Mesothelial cell of epicardium (in vitro differentiated cells): ENCODE measurements at places on chromosomes 1 and 21.

DNA sequence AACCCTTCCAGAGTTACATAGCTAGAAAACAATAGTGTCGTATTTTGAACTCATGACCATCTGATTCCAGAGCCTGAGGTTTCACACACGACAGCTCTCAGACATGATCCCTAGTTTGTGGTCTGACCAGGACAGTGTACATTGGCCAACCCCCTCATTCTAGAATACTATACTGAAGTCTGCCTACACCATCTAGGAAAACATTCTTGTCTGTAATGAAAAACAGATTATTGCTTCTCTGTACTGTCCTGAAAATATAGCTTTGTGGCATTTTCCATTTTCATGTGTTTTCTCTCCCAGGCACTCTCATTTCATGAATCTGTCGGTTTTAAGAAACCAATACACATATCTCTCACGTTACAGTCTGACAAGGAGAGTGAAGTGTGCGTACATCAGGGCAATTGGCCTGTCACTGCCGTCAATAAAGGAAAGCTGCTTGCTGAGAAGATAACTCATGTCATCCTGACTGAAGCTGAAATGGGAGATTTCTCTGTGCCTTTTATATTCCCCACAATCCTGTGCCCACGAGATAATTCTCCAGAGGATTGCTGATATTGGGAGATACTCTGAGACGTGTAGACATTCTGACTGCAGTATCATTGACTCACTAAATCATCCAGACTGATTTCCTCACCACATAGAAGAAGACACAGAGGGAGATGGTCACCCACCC is 585.6 kb downstream of the PLPP3 start:
- no peaks in the 10 kb centered on the region for H3K27me3 ChIP-seq
- H3K4me3 ChIP-seq, result no peak overlapping the region
- no peak overlapping the region for H3K27ac ChIP-seq
- DNase-seq, result no peak
- peaks cover 9% of the 10 kb centered on the region for H3K4me1 ChIP-seq

GRCh38 chr1:29698033-29698432 is 461.7 kb downstream of the PTPRU start:
- H3K4me3 ChIP-seq, result no peak overlapping the region
- no peaks in the 10 kb centered on the region for H3K4me1 ChIP-seq
- H3K36me3 ChIP-seq, result no peaks in the 10 kb centered on the region

DNA sequence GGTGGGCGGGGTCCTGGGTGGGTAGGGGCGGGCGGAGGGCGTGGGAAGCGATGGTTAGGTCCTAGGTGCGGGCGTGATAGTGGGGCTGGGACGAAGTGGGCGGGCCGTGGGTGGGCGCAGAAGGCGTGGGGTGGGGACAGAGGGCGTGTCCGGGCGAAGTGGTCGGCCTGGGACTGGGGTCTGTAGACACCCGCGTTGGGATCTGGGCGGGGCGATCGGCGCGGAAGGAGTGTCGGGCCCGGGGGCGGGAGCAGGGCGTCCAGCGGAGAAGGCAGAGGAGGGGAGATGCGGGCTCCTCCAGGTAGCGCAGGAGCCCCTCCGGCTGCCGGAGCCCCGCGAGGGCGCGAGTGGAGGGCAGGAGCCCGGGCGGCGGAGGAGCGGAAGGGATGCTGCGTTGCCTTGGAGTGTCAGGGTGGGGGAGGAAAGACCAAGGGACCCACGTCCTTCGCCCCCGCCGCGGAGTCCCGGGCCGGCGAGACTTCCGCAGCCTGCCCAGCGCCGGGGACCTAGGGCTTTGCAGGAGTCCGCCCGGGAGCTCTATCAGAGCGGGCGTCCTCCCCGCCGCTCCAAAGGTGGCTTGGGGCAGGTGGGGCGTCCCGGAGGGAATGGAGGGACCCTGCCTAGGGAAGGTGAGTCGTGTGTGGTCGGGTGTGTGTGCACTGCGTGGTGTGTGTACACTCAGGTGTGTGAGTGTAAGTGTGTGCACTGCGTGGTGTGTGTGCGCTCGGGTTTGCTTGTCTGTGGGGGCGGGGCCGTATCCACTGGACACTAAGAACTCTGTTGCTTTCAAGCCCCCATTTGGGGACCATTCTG is 27.0 kb upstream of the PRSS38 start:
- H3K4me3 ChIP-seq, result peak overlapping the region; percentile 78
- peaks cover 46% of the 10 kb centered on the region for H3K4me1 ChIP-seq
- peak overlapping the region; percentile 71 for H3K27ac ChIP-seq
- peak; percentile 85 for DNase-seq

GRCh38 chr21:42193131-42193671 is 25.7 kb upstream of the ABCG1 start:
- H3K36me3 ChIP-seq, result no peaks in the 10 kb centered on the region
- peaks cover 11% of the 10 kb centered on the region for H3K27me3 ChIP-seq
- no peak overlapping the region for H3K27ac ChIP-seq
- H3K4me3 ChIP-seq, result no peak overlapping the region
- H3K4me1 ChIP-seq, result peaks cover 25% of the 10 kb centered on the region
- no peak for DNase-seq

- H3K27me3 ChIP-seq, result peaks cover 63% of the 10 kb centered on the region
- H3K4me1 ChIP-seq, result no peaks in the 10 kb centered on the region
- no peak overlapping the region for H3K4me3 ChIP-seq
- no peak overlapping the region for H3K27ac ChIP-seq
- DNase-seq, result no peak
- H3K36me3 ChIP-seq, result no peaks in the 10 kb centered on the region
Observed at GRCh38 chr21:36627242-36627641, 71.7 kb upstream of the SIM2 start.

- H3K36me3 ChIP-seq, result no peaks in the 10 kb centered on the region
- no peak for DNase-seq
- H3K4me1 ChIP-seq, result peaks cover 4% of the 10 kb centered on the region
Observed at GRCh38 chr1:69082312-69082711, 485.4 kb upstream of the LRRC7 start.

DNA sequence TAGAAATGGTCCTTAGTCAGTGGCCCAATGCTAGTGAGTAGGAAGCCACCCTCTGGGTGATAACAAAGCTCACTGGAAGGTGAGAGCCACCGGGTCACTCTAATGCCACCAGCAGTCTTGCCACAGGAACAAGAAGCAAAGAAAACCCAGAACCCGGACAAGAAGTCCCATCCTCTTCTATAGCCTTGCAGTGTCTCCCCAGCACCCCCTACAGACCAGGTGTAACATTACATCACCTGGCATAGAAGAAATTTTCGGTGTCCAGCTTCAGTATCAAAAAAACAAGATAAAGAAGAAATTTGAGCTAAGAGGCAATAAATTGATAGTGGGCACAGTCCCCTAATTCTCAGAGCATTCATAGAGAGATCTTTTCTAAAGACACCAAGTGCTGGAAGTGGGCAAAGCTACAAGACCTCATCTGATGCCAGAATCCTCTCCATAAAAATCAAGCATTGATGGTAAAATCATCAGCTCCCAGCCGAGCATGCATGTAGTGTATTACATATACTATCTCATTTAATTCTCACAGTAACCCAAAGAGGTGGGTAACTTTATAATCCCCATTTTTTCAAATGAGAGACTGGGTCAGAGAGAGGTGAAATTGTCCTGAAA is 491.0 kb downstream of the MATN1 start:
- no peaks in the 10 kb centered on the region for H3K36me3 ChIP-seq
- no peak overlapping the region for H3K27ac ChIP-seq
- no peak overlapping the region for H3K4me3 ChIP-seq

DNA sequence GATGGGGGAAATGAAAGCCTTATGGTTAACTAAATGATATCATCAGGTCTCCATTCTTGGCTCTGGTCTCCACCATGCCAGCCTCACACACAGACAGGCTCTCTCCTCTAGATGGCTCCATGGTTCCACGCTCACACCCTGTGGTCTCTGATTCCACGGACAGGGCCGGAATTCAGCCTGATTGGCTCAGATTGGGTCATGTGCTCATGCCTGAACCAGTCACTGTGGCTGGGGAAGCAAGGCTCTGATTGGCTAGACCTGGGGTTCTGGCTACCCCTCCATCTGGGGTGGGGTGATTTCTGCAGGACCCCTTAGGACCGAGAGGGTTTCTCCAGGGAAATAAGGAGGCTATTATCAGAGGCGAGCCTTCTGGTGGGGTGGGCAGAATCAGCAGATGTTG is 277.0 kb downstream of the PTPRU start:
- H3K36me3 ChIP-seq, result no peaks in the 10 kb centered on the region
- H3K27me3 ChIP-seq, result peaks cover 76% of the 10 kb centered on the region
- no peak overlapping the region for H3K4me3 ChIP-seq
- DNase-seq, result no peak
- no peak overlapping the region for H3K27ac ChIP-seq

- H3K27me3 ChIP-seq, result no peaks in the 10 kb centered on the region
- H3K4me1 ChIP-seq, result peaks cover 30% of the 10 kb centered on the region
- DNase-seq, result peak; percentile 95
Observed at GRCh38 chr1:23168445-23169194, at the start of gene LUZP1. Gene LUZP1 (minus strand): TSS chr1:23168856.

GRCh38 chr1:226810681-226811080 is 59.7 kb upstream of the PSEN2 start:
- H3K27ac ChIP-seq, result no peak overlapping the region
- no peaks in the 10 kb centered on the region for H3K27me3 ChIP-seq

- no peak for DNase-seq
- H3K36me3 ChIP-seq, result no peaks in the 10 kb centered on the region
- no peak overlapping the region for H3K27ac ChIP-seq
- no peaks in the 10 kb centered on the region for H3K27me3 ChIP-seq
Observed at GRCh38 chr1:115879977-115880376, 39.1 kb upstream of the NHLH2 start.

- H3K4me3 ChIP-seq, result no peak overlapping the region
- no peaks in the 10 kb centered on the region for H3K36me3 ChIP-seq
- no peak overlapping the region for H3K27ac ChIP-seq
- H3K4me1 ChIP-seq, result peaks cover 7% of the 10 kb centered on the region
- DNase-seq, result no peak
Observed at GRCh38 chr1:153723687-153724086, 4.2 kb upstream of the INTS3 start.

DNA sequence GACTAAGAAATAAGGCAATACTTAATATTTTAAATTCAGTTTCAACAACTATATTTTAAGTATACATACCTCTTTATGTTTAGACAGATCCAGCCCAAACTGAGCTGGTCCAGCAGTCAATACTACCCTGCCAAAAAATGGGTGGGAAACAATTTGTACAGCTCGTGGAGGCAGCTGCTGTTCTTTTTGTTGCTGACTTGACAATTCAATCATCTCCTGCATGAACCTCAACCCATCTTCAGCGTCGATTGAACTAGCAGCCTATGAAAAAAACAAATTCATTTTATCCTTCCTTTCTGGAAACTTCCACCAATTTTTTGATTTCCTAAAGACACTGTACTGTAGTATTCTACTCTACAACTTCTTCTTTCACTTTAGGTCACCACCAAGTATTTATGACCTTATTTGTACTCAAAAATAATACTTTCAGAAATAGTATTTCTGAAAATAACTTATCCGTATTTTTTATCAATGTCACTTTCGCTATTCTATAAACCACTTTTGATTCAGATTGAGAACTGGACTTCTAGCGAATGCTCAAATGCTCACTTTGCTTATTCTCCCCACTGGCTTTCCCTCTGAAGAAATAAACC is 46.5 kb downstream of the EDEM3 start:
- H3K27me3 ChIP-seq, result no peaks in the 10 kb centered on the region
- no peak for DNase-seq
- no peak overlapping the region for H3K4me3 ChIP-seq
- peaks cover 27% of the 10 kb centered on the region for H3K36me3 ChIP-seq

DNA sequence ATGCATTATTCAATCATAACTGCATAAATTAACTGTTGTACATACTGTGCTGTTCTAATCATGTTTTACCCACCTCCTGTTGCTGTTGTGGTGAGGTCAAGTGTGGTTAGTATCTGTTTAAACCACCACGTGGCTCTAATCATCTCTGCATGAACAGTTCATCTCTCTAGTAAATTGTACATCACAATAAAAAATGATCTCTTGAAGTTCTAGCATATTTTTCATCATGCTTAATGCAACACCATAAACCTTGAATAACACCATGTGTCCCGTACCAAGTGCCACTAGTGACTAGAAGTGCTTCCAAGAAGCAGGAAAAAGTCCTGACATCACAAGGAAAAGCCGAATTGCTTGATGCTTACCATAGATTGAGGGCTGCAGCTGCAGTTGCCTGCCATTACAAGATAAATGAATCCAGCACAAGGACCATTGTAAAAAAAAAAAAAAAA is 51.7 kb downstream of the SNRPE start:
- H3K27me3 ChIP-seq, result no peaks in the 10 kb centered on the region
- no peaks in the 10 kb centered on the region for H3K4me1 ChIP-seq
- H3K27ac ChIP-seq, result no peak overlapping the region
- H3K36me3 ChIP-seq, result no peaks in the 10 kb centered on the region
- no peak overlapping the region for H3K4me3 ChIP-seq

DNA sequence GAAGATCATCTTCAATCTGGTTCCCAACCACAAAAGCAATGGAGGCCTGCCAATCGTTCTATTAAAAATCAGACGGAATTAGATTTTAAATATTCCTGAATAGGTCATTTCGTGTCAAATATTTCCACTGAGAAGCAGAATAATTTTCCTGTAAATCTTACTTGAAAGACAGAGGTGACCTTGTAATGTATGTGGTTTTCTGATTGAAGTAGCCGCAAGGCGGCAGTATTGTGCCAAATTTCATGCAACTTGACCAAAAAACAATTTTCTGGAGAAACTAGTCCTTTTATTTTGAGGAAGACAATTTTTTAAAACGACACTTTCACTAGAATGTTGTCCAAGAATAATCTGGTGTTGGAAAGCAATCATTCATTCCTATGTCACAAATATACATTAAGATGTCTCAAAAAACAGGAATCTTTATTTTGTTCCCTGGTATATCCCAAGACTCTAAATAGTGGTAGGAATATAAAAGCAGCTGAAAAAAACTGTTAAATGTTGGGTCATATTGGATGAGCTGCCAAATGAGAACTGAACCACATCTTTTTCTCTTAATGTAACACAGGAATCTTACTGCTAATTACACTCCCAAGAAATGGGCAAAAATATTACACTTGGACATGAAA is 33.6 kb downstream of the SPAG17 start:
- H3K36me3 ChIP-seq, result no peaks in the 10 kb centered on the region
- H3K4me3 ChIP-seq, result no peak overlapping the region

DNA sequence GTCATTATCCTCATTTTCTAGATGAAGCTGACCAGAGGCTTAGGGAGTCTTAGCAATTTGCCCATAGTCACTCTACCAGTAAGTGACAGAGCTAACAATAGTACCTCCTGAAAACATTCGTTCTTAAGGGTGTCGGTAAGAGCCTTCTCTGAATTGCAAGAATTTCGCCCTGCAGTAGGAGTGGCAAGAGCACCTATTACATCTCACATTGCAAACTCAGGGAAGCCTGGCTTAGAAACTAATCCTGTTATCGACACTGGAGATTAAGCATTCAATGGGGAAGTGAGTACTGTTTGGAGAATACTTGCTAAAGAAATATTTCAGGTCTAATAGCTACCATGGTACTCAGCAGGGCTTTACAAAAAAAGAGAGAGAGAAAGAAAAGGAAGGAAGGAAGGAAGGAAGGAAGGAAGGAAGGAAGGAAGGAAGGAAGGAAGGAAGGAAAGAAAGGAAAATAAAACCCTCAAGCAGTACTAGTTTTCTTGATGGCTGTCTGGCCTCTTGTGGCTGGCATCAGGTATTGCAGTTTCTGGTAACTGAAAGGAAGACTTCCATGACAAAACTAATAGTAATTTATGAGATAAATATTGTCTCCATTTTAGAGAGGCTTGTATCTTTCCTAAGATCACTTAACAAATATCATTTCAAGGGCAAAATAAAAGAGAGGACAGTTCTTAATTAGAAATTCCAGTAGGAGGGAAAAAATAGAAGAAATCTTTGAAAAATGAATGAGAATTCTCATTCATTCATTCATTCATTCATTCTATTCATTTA is 10.4 kb downstream of the C1orf226 start:
- H3K27ac ChIP-seq, result no peak overlapping the region
- H3K36me3 ChIP-seq, result no peaks in the 10 kb centered on the region
